ENCODE measurements at places on chromosomes 12 and 14.

- no peak for DNase-seq
These were observed 8.8 kb downstream of the BCL7A start for GRCh38 chr12:122030424-122031035.

DNA sequence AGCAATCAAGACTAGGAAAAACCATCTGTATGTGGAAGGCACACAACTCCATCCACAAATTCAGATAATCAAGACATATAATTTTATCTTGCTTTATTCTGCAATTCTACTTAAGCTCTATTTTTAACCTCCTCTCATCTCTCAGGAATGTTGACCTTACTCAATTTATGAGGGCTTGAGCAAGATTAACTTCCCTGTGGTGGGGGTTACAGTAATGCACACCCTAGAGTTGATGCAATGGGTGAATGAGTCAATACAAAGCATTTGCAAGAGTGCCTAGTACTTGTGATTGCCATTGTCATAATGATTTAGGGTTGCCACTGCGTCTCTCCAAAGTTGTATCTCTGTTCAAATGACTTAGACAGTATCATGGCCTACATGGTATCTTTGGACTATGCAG, 1598.4 kb upstream of the TMEM132C start:
- no peak for DNase-seq

DNA sequence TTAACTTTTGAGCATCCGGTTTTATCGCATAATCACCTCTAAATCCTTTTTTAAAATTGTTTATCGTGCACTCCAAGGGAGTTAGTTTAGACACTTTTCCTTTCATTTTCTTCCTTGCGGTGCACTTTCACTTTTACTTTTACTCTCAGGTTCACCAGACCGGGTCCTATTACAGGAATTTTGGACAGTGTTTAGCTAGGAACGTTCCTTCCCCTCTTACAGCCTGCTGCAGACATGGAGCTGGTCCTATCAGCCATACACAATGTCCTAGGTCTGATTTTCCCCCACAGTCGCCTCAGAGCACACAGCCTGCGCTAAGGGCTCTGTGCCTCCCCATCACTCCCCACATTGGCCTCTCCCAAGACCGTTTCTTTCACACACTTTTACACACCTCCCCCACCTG, 103.9 kb downstream of the ALG10 start:
- DNase-seq, result no peak

GRCh38 chr12:75750716-75751306, 239.4 kb upstream of the KRR1 start:
- DNase-seq, result no peak

DNA sequence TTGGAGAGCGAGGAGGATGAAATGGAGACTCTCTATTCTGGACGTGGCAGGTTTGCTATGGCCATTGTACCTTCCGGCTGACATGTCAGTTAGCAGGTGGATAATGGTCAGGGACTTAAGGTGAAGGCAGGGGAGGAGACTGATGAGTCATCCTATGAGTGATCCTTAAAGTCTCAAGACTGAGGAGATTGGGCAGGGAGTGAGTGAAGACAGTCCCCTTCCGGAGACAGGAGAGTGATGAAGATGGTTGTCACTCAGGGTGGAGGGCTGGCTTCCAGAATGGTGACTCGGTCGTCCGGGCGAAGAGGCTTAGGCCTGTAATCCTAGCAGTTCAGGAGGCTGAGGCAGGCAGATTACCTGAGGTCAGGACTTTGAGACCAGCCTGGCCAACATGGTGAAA, 49.8 kb upstream of the CCDC63 start:
- DNase-seq, result no peak

GRCh38 chr12:46839964-46840363, 14.2 kb upstream of the SLC38A4 start:
- no peak for DNase-seq
